Dermis lymphatic vessel endothelial cell (primary cell): ENCODE measurements at places on chromosomes 6 and 20. TPM values are rescaled to one million over a fixed set of nuclear protein-coding genes. Genes with fewer than 3 reads are reported as not detected.

PPP1R3G gene
- 0.52 and 1.7 TPM in 2 replicates for total RNA-seq

SYNJ2 gene
- total RNA-seq, result 17.0 and 18.0 TPM in 2 replicates

SCGN gene
- total RNA-seq, result not detected in 2 replicates

ARHGAP40 gene
- not detected in 2 replicates for total RNA-seq

HLA-DQB2 gene
- not detected in 2 replicates for total RNA-seq
